Transverse colon (tissue), 4 donors: ENCODE measurements at places on chromosomes 6 and 20. TPM values are rescaled to one million over a fixed set of nuclear protein-coding genes. Genes with fewer than 3 reads are reported as not detected.

Gene IRAK1BP1
- 1.6 TPM for total RNA-seq

Gene RIOK1
- total RNA-seq = 29.9 TPM

Gene TUBB1
- not detected for total RNA-seq

GRCh38 chr20:32742322-32743236 lies 688 bp downstream of the COMMD7 start:
- DNase-seq = no peak

GRCh38 chr6:29887330-29887818 lies 55.0 kb upstream of the HLA-A start:
- peak; percentile 74 for DNase-seq

DNA sequence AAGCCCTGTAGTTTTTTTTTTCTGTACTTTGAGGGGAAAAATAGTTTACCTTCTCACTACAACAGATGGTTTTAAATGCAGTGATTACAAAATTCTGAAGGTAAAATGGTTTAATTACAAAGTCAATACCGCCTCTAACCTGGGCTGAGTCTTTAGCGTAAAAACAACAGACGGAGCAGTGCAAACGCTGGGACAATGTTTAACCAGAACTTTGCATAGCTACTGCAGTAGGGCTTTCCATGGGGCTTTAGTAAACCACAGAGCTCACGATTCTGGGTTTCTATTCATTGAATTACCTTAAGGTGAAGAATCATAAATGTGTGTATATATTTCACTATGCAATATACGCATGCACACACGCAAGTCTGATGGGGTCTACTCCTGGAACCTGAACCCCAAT lies 77.9 kb downstream of the RFX6 start:
- peak; percentile 26 for DNase-seq

- DNase-seq = peak; percentile 27
Measured at GRCh38 chr20:63625771-63626423, 1.0 kb downstream of the GMEB2 start.

- DNase-seq = no peak
Measured at GRCh38 chr6:167811442-167812087, 15.1 kb upstream of the AFDN start.

- no peak for DNase-seq
Measured at GRCh38 chr6:41477572-41477971, 68.6 kb upstream of the FOXP4 start.

DNA sequence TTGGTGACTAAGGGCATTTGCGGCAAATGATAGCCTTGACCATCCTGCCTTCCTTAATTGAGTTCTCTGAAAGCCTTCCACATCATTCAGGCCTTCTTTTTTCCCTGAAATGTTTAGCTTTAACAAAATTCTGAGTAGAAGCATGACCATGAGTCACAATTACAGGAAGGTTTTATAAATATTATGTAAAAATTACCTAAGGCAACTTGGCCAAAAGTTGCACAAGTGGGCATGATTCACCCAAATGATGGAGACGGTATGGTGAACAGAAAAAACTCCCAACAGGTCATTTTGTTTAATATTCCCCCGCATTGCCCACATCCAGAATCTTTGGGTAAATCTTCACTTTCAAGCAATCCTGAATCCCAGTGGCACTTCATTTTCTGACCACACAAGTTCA lies 37.0 kb downstream of the MC3R start:
- DNase-seq = no peak

- no peak for DNase-seq
Measured at GRCh38 chr6:126811321-126811720, 307.1 kb upstream of the RSPO3 start.

DNA sequence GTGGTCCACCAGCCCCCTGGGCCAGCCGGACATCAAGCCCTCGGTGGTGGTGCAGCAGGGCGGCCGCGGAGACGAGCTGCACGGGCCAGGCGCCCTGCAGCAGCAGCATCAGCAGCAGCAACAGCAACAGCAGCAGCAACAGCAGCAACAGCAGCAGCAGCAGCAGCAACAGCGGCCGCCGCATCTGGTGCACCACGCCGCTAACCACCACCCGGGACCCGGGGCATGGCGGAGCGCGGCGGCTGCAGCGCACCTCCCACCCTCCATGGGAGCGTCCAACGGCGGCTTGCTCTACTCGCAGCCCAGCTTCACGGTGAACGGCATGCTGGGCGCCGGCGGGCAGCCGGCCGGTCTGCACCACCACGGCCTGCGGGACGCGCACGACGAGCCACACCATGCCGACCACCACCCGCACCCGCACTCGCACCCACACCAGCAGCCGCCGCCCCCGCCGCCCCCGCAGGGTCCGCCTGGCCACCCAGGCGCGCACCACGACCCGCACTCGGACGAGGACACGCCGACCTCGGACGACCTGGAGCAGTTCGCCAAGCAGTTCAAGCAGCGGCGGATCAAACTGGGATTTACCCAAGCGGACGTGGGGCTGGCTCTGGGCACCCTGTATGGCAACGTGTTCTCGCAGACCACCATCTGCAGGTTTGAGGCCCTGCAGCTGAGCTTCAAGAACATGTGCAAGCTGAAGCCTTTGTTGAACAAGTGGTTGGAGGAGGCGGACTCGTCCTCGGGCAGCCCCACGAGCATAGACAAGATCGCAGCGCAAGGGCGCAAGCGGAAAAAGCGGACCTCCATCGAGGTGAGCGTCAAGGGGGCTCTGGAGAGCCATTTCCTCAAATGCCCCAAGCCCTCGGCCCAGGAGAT lies 1.0 kb downstream of the POU3F2 start:
- no peak for DNase-seq

GRCh38 chr20:41408986-41409385 lies 42.4 kb upstream of the EMILIN3 start:
- no peak for DNase-seq

- no peak for DNase-seq
Measured at GRCh38 chr6:50849796-50850180, 31.1 kb downstream of the TFAP2B start.

DNA sequence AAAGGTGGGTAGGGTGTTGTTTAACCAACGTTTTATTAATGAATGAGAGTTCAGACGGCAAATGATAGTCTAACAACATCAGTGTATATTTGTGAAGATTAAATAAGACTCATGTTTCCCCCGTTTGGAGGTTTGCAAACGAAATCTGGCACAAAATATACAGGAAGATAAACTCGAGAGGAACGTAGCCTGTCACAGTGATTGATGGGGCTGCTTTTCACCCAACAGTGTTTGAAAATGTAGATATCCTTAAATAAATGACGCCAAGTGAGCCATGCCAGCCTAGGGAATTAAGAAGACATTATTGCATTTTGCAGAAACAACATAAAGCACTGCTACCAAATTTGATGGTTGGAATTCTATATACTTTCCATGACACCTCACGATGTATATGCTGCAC lies 696.5 kb upstream of the FLRT3 start:
- no peak for DNase-seq

DNA sequence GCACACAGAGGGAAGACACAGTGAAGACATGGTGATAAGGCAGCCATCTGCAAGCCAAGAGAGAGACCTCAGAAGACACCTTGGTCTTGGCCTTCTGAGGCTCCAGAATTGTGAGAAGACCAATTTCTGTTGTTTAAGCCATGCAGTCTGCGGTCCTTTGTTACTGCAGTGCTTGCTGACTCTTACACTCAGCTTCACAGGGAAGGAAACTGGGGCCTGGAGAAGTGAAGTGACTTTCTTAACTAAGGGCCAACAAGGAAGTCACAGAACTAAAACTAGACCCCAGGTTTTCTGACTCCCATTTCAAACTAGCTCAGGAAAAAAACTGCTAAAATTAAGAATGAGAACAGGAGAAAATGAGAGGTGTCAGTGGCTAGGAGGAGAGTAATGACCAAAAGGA lies 74.3 kb downstream of the TNFRSF21 start:
- no peak for DNase-seq
